ENCODE measurements at places on chromosomes 2 and 18.

GRCh38 chr2:70570041-70570661 is 16.5 kb upstream of the TGFA start:
- DNase-seq: no peak

GRCh38 chr2:1253629-1254028 is 159.6 kb upstream of the TPO start:
- no peak for DNase-seq

- peak; percentile 30 for DNase-seq
Measured at GRCh38 chr18:79796531-79797405, 970 bp upstream of the KCNG2 start.

- DNase-seq: no peak
Measured at GRCh38 chr2:166173263-166173662, 45.4 kb upstream of the SCN1A start.

- peak; percentile 44 for DNase-seq
Measured at GRCh38 chr2:165471349-165471950, 2.0 kb downstream of the CSRNP3 start.

DNA sequence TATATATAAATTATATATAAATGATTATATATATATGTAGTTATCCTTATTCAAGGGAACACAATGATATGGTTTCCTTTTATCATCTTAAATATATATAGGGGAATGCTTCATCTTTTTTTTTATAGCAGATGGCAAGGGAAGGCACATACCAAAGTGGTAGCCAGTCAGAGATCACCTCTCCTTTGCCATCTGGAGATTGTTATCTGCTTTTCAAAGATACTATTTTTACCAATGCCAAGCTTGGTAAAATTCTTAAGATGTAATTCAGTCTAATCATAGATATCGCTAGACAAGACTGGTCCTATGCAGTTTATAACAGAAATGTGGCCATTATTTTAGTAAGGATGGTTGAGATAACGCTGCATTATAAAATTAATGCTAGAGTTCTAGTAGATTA is 64.7 kb upstream of the DSEL start:
- no peak for DNase-seq

- no peak for DNase-seq
Measured at GRCh38 chr18:7034924-7035323, 82.7 kb downstream of the LAMA1 start.

GRCh38 chr2:53403792-53404413 is 363.7 kb upstream of the CHAC2 start:
- no peak for DNase-seq

DNA sequence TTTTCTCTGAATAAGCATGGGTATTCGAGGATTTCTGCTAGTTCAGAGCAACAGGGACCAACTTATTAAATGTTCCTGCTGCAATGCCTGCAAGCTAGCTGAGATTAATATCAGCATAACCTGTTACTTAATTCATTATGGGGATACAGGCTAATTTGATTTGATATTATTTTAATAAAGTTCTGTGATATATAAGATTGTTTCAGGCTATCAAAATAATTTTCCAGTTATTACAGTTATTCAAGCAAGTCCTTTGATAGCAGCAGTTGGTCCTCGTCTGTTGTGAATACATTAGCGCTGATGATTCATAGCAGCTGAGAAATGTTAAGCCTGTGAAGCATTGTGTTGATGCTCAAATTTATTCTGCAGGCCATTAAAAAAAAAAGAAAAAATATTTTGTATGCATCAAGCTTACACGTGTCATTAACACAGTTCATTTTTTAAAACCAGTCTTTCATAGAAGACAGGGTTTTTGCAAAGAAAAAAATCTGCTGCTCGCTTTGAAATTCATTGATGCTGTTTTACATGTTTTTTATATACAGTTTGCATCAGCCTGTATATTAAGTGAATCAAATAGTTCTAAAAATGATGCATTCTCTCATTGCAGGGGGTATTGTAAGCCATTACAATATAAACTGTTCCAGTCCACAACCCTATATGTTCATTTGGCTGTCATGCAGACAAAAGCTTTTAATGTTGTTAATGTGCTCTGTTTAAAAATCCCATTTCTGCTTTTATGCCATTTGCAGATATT is 482.5 kb downstream of the BCL11A start:
- DNase-seq: no peak

- peak; percentile 67 for DNase-seq
Measured at GRCh38 chr18:59005262-59005661, 134.4 kb upstream of the SEC11C start.

GRCh38 chr2:41920812-41921211 is 127.0 kb upstream of the PKDCC start:
- no peak for DNase-seq

DNA sequence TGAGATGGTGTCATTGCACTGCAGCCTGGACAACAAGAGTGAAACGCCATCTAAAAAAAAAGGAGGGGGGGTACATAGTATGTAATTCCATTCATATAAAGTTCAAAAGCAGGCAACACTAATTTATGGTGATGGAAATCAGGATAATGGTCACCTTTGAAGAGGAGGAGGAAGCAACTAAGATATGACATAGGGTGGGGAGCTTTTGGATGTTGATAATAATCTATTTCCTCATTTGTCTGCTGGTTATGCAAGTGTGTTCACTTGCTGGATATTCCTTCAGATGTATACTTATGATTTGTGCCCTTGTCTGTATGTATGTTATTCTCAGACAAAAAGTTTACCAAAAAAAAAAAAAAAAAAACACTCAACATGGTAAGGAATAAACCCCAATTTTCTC is 28.6 kb upstream of the ATIC start:
- DNase-seq: no peak

DNA sequence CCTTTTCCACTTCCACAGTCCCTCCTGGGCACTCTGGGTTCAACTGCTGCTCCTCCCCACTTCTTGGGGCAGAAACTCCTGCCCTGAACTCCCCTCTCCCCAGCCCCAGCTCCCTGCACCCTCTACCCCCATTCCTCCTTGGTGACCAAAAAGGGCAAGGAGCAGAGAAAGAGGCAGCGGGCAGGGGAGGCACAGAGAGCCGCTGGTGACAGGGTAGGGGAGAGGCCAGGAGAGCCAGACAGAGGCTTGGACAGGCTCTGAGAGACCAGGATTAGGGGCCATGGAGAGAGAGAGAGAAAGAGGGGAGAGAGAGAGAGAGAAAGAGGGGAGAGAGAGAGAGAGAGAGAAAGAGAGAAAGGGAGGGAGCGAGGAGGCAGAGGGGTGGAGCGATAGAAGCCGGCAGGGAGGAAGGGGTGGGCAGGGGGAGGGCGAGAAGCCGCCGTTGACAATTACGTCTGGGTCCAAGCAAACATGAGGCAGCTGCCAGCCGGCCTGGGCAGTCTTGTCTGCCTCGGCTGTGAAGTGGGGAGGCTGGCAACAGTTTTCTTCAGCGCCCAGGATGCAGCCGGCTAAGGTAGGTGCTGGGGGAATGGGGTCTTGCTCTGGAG is at the start of gene KCNIP3:
TSS of gene KCNIP3 (plus strand) at position 468 of the 608 bp plus-strand sequence. CDS start at position 560, 92 bp downstream.
- peak; percentile 76 for DNase-seq

DNA sequence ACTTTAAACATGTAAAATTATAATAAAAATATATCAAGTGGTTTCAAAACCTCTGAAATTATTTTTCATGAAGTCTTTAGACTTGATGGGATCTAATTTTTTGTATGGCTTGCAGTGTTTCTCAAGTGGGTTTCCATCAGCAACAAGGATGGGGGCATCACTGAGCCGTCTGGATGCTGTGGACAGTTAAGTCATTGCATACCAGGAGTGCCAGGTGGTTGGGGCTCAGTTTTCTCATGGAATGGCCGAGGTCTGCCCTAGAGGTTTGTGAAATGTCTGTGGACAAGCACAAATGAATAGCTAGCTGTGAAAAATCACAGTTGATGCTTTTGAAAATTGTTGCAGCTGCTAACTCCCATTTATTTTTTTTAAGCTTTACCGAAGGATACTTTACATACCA is 1.7 kb downstream of the PRELID3A start:
- DNase-seq: no peak

GRCh38 chr2:187250137-187250536 is 197.9 kb downstream of the CALCRL start:
- DNase-seq: no peak

- no peak for DNase-seq
Measured at GRCh38 chr2:74109551-74109950, 38.2 kb downstream of the BOLA3 start.

All from kidney (tissue), 22 donors.